ENCODE measurements at places on chromosomes 16 and 17.

GRCh38 chr17:43696891-43697290 is 35.2 kb upstream of the MEOX1 start:
- no peak for DNase-seq

- no peak for DNase-seq
These were observed 6.5 kb downstream of the DLX4 start for GRCh38 chr17:49975531-49975930.

DNA sequence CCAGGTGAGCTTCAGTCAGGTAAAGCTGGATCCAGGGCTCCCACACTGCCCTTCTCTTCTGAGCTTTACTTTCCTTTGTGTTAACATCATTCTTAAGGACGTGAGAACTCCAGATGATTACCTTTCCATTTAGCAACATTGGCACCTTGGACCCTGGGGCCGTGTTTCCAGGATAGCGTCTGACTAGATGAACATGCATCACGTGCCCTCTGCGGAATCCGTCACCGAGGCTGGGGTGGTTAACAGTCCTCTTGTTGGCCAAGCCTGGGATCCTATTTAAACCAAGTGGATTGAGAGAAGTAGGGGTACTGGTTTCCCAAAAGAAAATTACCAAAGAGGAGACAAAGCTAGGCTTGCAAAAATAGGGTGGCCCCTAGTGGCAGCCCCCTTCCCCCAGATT is 3.9 kb upstream of the LAT start:
- DNase-seq = no peak

DNA sequence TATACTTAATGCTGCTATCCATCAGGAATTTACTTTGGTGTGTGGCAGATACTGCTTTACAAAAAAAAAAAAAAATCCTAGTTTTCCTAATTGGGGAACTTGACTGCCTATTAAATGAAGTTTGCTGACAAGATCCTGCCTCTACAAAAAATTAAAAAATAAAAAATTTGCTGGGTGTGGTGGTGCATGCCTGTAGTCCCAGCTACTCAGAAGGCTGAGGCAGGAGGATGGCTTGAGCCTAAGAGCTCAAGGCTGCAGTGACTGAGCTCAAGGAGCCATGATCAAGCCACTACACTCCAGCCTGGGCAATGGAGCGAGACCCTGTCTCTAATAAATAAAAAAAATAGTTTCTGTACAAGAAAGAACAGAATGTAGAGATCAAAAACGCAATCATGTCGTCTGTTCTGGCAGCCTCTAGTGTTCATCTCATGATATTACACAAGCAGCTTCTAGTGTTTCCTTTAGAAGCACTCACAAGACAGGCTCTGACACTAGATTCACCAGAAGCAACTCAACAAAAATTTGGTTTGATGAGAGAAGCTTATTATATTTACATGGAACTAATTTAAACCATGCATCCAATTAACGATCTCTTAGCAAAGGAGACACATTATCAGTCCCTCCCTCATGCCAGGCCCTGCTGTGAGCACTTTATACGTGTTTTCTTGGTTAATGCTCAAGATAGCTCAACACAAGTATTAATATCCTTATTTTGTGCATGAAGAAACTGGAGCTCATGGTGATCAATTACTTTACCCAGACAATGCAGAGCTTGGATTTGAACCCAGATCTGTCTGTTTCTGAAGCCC is 6.8 kb upstream of the KRTAP17-1 start:
- no peak for DNase-seq

GRCh38 chr16:66578651-66579531 is at the start of gene CMTM2:
Gene CMTM2 (plus strand): TSS chr16:66579463. CDS start chr16:66579608, 145 bp downstream.
- DNase-seq = no peak
